HepG2 (cell line): ENCODE measurements at places on chromosomes 7 and 10. TPM values are rescaled to one million over a fixed set of nuclear protein-coding genes. Genes with fewer than 3 reads are reported as not detected.

DNA sequence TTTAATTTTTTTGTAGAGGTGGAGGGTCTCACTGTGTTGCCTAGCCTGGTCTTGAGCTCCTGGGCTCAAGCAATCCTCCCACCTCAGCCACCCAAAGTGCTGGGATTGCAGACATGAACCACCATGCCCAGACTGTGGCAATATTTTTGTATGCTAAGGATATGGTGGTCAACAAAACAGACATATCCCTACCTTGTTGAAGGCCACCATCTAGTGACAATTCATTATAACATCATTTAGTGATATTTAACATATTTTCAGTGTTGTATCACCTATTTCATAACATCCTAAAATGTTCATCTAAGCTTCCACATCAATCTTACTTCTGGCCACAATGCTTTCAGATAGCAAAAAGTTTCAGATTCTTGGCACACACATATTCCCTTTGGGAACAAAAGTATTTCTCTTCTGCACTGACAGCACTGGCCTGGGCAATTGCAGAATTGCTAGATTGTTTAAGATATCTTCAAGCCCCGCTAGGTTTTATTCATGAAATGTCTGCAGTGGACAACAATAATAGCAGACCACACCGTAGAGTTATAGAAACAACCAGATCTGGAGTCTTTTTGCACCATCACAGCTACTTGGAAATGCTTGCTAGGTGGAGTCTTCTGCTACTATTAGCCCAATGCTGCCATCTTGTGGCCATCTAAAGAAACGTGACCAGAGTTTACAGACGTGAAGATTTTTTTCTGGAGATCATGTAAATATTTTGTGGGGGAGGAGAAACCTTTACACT, 58.4 kb downstream of the DNAJC12 start:
- H3K4me1 ChIP-seq = peaks cover 17% of the 10 kb centered on the region
- H3K27me3 ChIP-seq = 0 out of 3 replicates have a peak, but pooled peaks cover 6% of the 10 kb centered on the region
- H3K36me3 ChIP-seq = no peaks in the 10 kb centered on the region
- DNase-seq = peak; percentile 73

DNA sequence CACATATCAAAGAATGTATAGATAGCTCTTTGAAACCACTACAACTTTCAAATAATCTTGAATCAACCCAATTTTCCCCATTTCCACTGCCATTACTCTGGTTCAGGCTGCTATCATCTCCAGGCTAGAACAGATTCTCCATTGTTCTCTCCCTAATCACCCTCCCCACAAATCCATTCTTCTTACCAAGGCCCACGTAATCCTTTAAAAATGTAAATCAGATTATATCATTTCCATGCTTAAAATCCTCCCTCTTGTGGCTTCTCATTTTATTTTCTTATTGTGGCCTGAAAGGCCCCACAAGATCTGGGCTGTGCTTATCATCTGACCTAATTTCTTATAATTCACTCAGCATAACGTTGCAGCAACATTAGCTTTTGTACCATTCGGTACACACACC, 3.0 kb upstream of the PON1 start:
- no peaks in the 10 kb centered on the region for H3K36me3 ChIP-seq
- no peak overlapping the region for H3K4me3 ChIP-seq
- peaks cover 22% of the 10 kb centered on the region for H3K4me1 ChIP-seq
- no peak for DNase-seq

DNA sequence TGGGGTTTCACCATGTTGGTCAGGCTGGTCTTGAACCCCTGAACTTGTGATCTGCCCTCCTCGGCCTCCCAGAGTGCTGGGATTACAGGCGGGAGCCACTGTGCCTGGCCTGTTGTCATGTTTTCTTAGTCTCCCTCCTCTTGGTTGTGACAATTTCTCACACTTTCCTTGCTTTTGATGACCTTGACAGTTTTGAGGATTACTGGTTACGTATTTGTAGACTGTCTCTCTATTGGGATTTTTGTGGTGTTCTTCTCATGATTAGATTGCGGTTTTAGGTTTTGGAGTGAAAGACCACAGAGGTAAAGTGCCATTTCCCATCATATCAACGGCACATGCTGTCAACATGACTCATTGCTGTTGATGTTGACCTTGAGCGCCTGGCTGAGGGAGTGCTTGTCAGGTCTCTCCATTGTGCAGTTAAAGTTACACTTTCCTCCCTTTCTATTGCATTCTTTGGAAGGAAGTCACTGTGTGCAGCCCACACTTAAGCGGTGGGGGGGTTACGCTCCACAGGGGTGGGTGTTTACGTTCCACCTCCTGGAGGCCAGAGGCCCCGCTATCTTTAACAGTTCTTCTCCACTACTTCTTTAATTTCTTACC, 10.8 kb downstream of the NEURL1 start:
- DNase-seq = peak; percentile 89
- H3K4me3 ChIP-seq = no peak overlapping the region
- H3K27me3 ChIP-seq = peaks cover 63% of the 10 kb centered on the region; the same call in 2 of the 3 replicates
- H3K36me3 ChIP-seq = no peaks in the 10 kb centered on the region
- H3K4me1 ChIP-seq = peaks cover 12% of the 10 kb centered on the region

DNA sequence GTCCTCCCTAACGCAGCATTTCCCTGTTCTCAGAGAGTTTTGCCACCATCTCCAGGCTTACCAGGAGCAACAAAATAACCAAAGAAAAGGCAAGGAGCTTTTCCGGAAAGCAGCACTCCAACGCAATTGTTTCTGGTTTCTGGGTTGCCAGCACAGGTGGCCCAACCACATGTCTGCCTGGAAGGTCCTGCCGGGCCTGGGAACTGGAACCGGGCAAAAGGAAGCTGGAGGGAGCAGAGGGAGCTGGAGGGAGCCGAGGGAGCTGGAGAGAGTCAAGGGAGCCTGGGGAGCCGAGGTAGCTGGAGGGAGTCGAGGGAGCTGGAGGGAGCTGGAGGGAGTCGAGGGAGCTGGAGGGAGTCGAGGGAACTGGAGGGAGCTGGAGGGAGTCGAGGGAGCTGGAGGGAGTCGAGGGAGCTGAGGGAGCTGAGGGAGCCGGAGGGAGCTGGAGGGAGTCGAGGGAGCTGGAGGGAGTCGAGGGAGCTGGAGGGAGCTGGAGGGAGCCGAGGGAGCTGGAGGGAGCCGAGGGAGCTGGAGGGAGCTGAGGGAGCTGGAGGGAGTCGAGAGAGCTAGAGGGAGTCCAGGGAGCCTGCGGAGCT, 54.6 kb downstream of the STK32C start:
- no peaks in the 10 kb centered on the region for H3K36me3 ChIP-seq
- H3K27ac ChIP-seq = no peak overlapping the region
- no peak overlapping the region for H3K4me3 ChIP-seq

DNA sequence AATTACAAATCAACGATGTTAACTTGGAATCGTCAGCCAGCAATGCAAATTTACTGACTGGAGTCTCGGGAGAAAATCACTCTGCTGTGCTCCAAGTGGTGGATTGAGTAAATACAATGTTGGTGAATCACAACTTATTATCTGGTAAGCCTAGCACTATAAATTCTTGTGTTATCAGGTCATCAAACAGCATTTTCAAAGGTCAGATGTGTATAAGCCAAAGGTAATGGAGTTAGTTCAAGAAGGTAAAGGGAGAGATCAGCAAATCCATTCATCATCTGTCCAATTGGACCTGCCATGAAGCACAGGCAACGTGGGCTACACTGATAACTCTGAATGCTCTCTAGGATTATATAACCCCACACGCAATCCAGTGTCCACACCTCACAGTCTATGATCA, 13.9 kb downstream of the CUBN start:
- no peak overlapping the region for H3K4me3 ChIP-seq
- H3K27ac ChIP-seq = no peak overlapping the region
- no peaks in the 10 kb centered on the region for H3K27me3 ChIP-seq
- no peaks in the 10 kb centered on the region for H3K36me3 ChIP-seq
- no peak for DNase-seq

DNA sequence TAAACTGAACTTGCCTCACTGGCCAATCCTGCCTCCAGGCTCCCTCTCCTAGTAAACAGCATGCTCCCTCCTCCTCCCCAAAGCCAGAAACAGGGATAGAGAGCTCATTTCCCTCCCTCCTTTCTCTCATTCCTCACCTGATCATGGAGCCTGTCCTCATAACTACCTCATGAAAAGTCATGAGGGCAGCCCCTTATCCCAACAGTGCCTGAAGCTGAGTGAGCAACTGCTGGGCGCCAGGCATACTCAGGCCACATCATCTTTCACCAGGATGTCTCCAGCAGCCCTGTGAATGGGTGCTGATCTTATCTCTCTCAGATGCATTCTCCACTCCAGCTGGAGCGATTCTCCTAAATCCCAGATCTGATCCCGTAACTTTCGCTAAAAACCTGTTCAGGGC, 307.2 kb downstream of the PRPF18 start:
- peaks cover 51% of the 10 kb centered on the region; the same call in 2 of the 3 replicates for H3K27me3 ChIP-seq
- no peak overlapping the region for H3K4me3 ChIP-seq
- H3K36me3 ChIP-seq = no peaks in the 10 kb centered on the region
- DNase-seq = no peak
- H3K4me1 ChIP-seq = no peaks in the 10 kb centered on the region

GRCh38 chr10:111137587-111137986, 60.8 kb downstream of the ADRA2A start:
- H3K36me3 ChIP-seq = no peaks in the 10 kb centered on the region
- peak; percentile 18 for DNase-seq
- H3K4me1 ChIP-seq = peaks cover 17% of the 10 kb centered on the region
- no peak overlapping the region for H3K4me3 ChIP-seq
- peaks cover 12% of the 10 kb centered on the region; the same call in 2 of the 3 replicates for H3K27me3 ChIP-seq
- no peak overlapping the region for H3K27ac ChIP-seq

DNA sequence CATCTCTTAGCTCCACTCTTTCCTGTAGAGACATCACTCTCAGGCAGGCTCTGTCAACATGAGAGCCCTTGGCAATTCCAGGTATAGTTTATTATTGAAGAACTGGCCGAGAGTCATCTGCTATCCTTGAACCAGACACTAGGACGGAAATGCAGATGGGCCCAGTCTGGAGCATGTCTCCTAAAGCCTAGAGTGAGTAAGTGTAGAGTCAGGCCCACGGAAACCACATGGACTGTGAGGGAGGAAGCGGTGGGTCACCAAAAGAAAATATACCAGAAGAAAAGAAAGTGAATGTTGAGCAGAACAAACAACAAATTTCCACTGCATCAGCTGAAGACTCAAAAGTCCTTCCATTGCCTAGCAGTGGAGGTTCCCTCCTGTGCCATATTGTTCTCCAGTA, 15.7 kb upstream of the RELN start:
- H3K36me3 ChIP-seq = no peaks in the 10 kb centered on the region
- no peaks in the 10 kb centered on the region for H3K27me3 ChIP-seq
- DNase-seq = no peak
- H3K4me1 ChIP-seq = peaks cover 36% of the 10 kb centered on the region
- H3K4me3 ChIP-seq = no peak overlapping the region

GRCh38 chr10:48748573-48748972, 63.9 kb downstream of the WDFY4 start:
- H3K4me1 ChIP-seq = no peaks in the 10 kb centered on the region
- no peak for DNase-seq
- H3K36me3 ChIP-seq = no peaks in the 10 kb centered on the region
- no peaks in the 10 kb centered on the region; the same call in 1 of the 2 replicates for H3K27me3 ChIP-seq
- no peak overlapping the region for H3K4me3 ChIP-seq

DNA sequence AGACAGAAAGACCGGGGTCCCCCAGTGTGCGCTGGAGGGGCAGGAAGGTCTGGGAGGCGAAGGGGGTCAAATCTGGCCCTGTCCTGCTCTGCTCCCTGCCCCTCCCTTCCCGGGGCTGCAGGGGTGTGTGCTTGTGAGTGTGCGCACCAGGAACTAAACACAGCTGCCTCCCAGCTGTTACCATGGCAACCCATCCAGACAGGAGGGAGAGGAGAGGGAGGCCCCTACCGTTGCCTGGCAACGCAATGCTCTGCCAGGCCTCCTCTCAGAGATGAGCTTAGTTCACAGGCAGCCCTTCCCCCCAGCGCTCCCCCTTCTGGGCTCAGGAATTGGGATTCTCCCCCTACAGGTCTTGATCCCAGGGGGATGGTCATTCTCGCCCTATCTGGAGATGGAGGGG, 6.1 kb downstream of the NYAP1 start:
- H3K4me3 ChIP-seq = no peak overlapping the region
- H3K4me1 ChIP-seq = peaks cover 60% of the 10 kb centered on the region
- H3K27me3 ChIP-seq = peaks cover 31% of the 10 kb centered on the region
- peak; percentile 89 for DNase-seq

GRCh38 chr7:23299770-23300300, 696 bp downstream of the MALSU1 start:
- H3K27ac ChIP-seq = peak overlapping the region; percentile 89
- no peaks in the 10 kb centered on the region; the same call in 2 of the 3 replicates for H3K27me3 ChIP-seq
- no peaks in the 10 kb centered on the region for H3K36me3 ChIP-seq
- peak; percentile 10 for DNase-seq
- peak overlapping the region; percentile 93 for H3K4me3 ChIP-seq

DNA sequence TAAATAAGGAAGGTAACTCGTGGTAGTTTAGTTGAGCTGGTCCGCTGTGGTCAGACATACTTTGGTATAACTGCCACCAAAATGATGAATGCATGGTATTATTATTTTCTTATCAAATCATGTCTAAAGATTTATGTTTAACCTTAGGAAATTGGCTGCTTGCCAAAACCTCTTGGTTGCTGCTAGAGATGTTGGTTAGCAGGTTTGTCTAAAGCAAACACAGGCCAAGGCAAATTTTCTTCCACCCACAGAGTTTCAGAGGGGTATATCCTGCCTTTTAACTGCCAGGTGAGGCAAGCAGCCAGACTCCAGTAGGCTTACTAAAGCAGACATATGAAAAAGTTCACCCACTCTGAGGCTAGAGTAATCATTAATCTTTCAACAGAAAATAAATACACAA, 101.4 kb downstream of the SEMA3E start:
- no peak for DNase-seq
- H3K4me3 ChIP-seq = no peak overlapping the region
- no peaks in the 10 kb centered on the region for H3K36me3 ChIP-seq
- no peaks in the 10 kb centered on the region for H3K4me1 ChIP-seq

GRCh38 chr7:92968502-92968901, 132.1 kb upstream of the CDK6 start:
- H3K27me3 ChIP-seq = no peaks in the 10 kb centered on the region; the same call in 2 of the 3 replicates
- H3K36me3 ChIP-seq = no peaks in the 10 kb centered on the region
- H3K4me1 ChIP-seq = no peaks in the 10 kb centered on the region
- no peak overlapping the region for H3K4me3 ChIP-seq

- H3K4me1 ChIP-seq = no peaks in the 10 kb centered on the region
- no peak overlapping the region for H3K27ac ChIP-seq
- no peaks in the 10 kb centered on the region for H3K27me3 ChIP-seq
Observed at GRCh38 chr10:103630156-103630555, 136.7 kb downstream of the NEURL1 start.

GRCh38 chr10:78766603-78767002, 302.2 kb upstream of the ZMIZ1 start:
- H3K27me3 ChIP-seq = no peaks in the 10 kb centered on the region; the same call in none of the 2 replicates
- no peaks in the 10 kb centered on the region for H3K4me1 ChIP-seq
- no peak overlapping the region for H3K27ac ChIP-seq
- H3K4me3 ChIP-seq = no peak overlapping the region
- no peak for DNase-seq
- H3K36me3 ChIP-seq = no peaks in the 10 kb centered on the region

MMRN2 gene
- polyA plus RNA-seq = 0.03 TPM in 1 of 2 replicates, not detected in the other

PNLIP gene
- not detected in 2 replicates for polyA plus RNA-seq

COMMD3 gene
- 32.5 and 38.7 TPM in 2 replicates for polyA plus RNA-seq

ZPBP gene
- polyA plus RNA-seq = not detected in 2 replicates

MSMB gene
- 0.84 and 1.3 TPM in 2 replicates for polyA plus RNA-seq

LLCFC1 gene
- polyA plus RNA-seq = not detected in 2 replicates
